ENCODE measurements at places on chromosomes 7 and 10. TPM values are rescaled to one million over a fixed set of nuclear protein-coding genes. Genes with fewer than 3 reads are reported as not detected.

ADAM22 gene
- 2.8 TPM for total RNA-seq

SEC23IP gene
- total RNA-seq = 17.9 TPM

MLLT10 gene
- 16.9 TPM for total RNA-seq

GIMAP4 gene
- total RNA-seq = 3.4 TPM

VSTM2A gene
- not detected for total RNA-seq

AGR3 gene
- total RNA-seq = 3.1 TPM

FAM241B gene
- total RNA-seq = 3.9 TPM

TMEM196 gene
- total RNA-seq = 0.19 TPM

RFC2 gene
- total RNA-seq = 8.8 TPM

ARL4A gene
- total RNA-seq = 7.3 TPM

OR2A42 gene
- not detected for total RNA-seq

GNAI1 gene
- 6.5 TPM for total RNA-seq

RET gene
- total RNA-seq = 1.3 TPM

SLC26A4 gene
- 0.40 TPM for total RNA-seq

STX1A gene
- total RNA-seq = 2.4 TPM

TRIM24 gene
- 10.6 TPM for total RNA-seq

TMEM229A gene
- not detected for total RNA-seq

FAM24B gene
- total RNA-seq = 5.1 TPM

GPR85 gene
- total RNA-seq = 0.23 TPM

MARVELD1 gene
- total RNA-seq = 2.1 TPM

NODAL gene
- not detected for total RNA-seq

COL26A1 gene
- 1.0 TPM for total RNA-seq

ZNF485 gene
- 4.3 TPM for total RNA-seq

GAD2 gene
- total RNA-seq = 6.5 TPM

FBXO24 gene
- total RNA-seq = 0.49 TPM

HYAL4 gene
- total RNA-seq = not detected

NUTM2B gene
- total RNA-seq = 0.76 TPM

PPP1R3A gene
- not detected for total RNA-seq

ITPRIP gene
- total RNA-seq = 7.1 TPM

FFAR4 gene
- total RNA-seq = 0.57 TPM

CUTC gene
- total RNA-seq = 6.5 TPM

INMT gene
- 4.2 TPM for total RNA-seq

FAM131B gene
- total RNA-seq = 0.25 TPM

AP1S1 gene
- total RNA-seq = 12.0 TPM

GNGT1 gene
- not detected for total RNA-seq

TRIM50 gene
- total RNA-seq = 12.4 TPM

HOXA11 gene
- not detected for total RNA-seq

CDC14C gene
- total RNA-seq = not detected

AOAH gene
- total RNA-seq = 1.2 TPM

TEX36 gene
- not detected for total RNA-seq

ATRNL1 gene
- total RNA-seq = 5.7 TPM

C10orf143 gene
- total RNA-seq = 2.3 TPM

PDE6C gene
- total RNA-seq = not detected

PITX3 gene
- not detected for total RNA-seq

PNLIPRP2 gene
- 2,333 TPM for total RNA-seq

CYP2C19 gene
- total RNA-seq = 0.28 TPM

RBM20 gene
- 0.79 TPM for total RNA-seq

LRRN3 gene
- total RNA-seq = 0.32 TPM

GPR15LG gene
- not detected for total RNA-seq

AZGP1 gene
- 196 TPM for total RNA-seq

SSC4D gene
- total RNA-seq = 1.6 TPM

UNC5B gene
- 5.1 TPM for total RNA-seq

TMEM130 gene
- 1.0 TPM for total RNA-seq

TBRG4 gene
- 23.6 TPM for total RNA-seq

MSMB gene
- total RNA-seq = not detected

Measured in pancreas (tissue), 10 donors.